ENCODE measurements at places on chromosomes 13 and 19. TPM values are rescaled to one million over a fixed set of nuclear protein-coding genes. Genes with fewer than 3 reads are reported as not detected.

GRCh38 chr13:62908321-62908720 is 1492.7 kb upstream of the PCDH20 start:
- DNase-seq: no peak

DNA sequence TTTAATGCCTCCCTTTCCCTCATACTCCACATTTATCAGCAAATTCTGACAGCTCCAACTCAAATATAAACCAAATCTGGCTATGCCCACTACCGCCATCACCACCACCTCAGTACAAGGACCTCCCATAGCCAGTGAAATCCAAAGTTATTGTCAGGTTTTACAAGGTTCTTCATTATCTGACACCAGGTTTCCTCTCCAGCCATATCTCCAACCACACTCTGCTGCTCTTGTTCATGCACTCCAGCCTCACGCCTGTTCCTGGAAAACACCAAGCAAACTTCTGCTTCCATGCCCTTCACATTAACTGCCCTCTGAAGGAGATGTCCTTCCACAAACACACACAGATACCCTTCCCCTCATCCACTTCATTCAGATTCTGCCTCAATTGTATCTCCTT is 102.2 kb upstream of the MIR17HG start:
- DNase-seq: no peak

GRCh38 chr13:23025864-23026608 is 154.7 kb upstream of the SGCG start:
- no peak for DNase-seq

DNA sequence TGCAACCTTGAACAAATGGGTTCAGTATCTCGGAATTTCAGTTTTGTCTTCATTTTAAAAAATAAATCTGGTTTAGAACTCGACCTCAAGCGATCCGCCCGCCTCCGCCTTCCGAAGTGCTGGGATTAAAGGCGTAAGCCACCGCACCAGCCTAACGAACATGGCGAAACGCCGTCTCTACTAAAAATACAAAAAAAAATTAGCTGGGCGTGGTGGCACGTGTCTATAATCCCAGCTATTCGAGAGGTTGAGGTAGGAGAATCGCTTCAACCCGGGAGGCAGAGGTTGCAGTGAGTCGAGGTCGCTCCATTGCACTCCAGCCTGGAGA is 571 bp downstream of the ZNF302 start:
- DNase-seq: no peak

The CCDC194 gene
- 0.45 TPM for polyA plus RNA-seq

- DNase-seq: no peak
These were observed 30.0 kb upstream of the ATP12A start for GRCh38 chr13:24650161-24650560.

The CSNK1A1L gene
- polyA plus RNA-seq: 9.2 TPM

The ACP7 gene
- not detected for polyA plus RNA-seq

- DNase-seq: no peak
These were observed 40.8 kb upstream of the TPP2 start for GRCh38 chr13:102555914-102556553.

- no peak for DNase-seq
These were observed 11.3 kb upstream of the BTBD2 start for GRCh38 chr19:2026770-2027169.

- DNase-seq: no peak
These were observed 278.3 kb downstream of the UQCRFS1 start for GRCh38 chr19:28934631-28935030.

DNA sequence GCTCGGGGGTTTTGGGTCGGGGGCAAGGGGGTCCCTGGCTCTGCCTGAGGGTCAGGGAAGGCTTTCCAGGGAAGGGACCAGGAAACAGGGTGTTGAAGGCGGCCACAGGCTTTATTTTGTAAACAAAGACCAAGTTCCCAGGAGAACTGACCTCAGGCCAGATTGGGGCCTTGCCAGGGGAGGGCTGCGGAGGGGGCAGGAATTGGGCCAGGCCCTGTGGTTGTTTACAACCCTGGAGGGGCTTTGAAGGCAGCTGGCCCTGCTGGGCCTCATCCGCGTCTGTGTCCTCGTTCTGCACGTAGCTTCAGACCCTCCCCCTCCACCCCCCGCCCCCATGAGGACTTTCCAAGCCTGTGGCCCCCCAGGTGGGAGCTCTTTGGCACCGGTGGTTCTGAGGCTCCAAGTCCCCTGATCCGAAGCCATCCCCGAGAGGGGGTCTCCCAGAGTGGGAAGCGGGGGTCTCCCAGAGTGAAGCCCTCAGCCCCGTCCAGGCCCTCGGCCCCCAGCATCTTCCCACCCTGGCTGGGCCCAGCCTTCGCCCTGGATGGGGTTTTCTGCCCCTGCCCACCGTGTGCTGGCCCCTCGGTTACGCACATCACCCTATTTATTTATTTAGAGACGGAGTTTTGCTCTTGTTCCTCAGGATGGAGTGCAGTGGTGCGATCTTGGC is 13.5 kb upstream of the BSG start:
- DNase-seq: no peak

GRCh38 chr19:13812544-13812943 is 17.3 kb downstream of the ZSWIM4 start:
- no peak for DNase-seq

The EHD2 gene
- polyA plus RNA-seq: 37.0 TPM

The CALR3 gene
- polyA plus RNA-seq: 102 TPM

The TSHZ3 gene
- polyA plus RNA-seq: 6.8 TPM

GRCh38 chr19:58401840-58402421 is 6.5 kb downstream of the RNF225 start:
- no peak for DNase-seq

The ANGPTL8 gene
- not detected for polyA plus RNA-seq

DNA sequence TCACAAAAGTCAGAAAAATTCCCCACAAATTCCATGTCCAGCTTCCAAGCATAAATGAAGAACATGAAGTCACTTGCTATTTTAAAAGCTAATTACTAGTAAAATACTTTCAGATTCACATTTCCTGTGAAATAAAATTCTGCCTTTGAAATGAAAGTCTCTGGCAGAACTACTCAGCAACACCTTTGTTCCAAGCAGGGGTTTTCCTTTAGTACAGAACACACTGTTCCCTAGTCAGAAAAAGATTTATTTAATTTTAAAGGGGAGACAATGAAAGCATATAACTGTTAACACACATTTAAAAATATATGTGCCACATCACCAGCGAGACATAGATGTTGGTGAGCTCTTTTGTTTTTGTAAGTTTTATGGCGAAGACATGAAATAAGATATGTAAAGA is 26.4 kb upstream of the RAP2A start:
- DNase-seq: no peak

DNA sequence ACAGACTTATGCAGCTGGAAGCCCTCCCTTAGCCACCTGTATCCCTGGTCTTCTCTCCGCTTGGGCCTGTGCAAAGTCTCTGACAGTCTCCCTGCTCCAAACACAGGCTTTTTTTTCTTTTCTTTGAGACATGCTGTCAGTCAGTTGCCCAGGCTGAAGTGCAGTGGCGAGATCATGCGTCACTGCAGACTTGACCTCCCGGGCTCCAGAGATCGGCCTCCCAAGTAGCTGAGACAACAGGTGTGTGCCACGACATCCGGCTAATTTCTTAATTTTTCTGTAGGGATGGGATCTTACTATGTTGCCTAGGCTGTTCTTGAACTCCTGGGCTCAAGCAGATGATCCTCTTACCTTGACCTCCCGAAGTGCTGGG is 1.6 kb downstream of the MZF1 start:
- no peak for DNase-seq

The ATXN8OS gene
- not detected for polyA plus RNA-seq

GRCh38 chr19:4694211-4694987 is 24.3 kb upstream of the MYDGF start:
- DNase-seq: no peak

- DNase-seq: no peak
These were observed 417.2 kb downstream of the COG6 start for GRCh38 chr13:40072663-40073120.

- DNase-seq: no peak
These were observed 63.4 kb upstream of the C1QTNF9B start for GRCh38 chr13:23960566-23961156.

The SIGLEC8 gene
- polyA plus RNA-seq: 0.61 TPM

GRCh38 chr13:31214435-31214834 is 14.7 kb downstream of the B3GLCT start:
- DNase-seq: no peak

GRCh38 chr13:60165391-60166099 is 1.8 kb upstream of the DIAPH3 start:
- DNase-seq: no peak

DNA sequence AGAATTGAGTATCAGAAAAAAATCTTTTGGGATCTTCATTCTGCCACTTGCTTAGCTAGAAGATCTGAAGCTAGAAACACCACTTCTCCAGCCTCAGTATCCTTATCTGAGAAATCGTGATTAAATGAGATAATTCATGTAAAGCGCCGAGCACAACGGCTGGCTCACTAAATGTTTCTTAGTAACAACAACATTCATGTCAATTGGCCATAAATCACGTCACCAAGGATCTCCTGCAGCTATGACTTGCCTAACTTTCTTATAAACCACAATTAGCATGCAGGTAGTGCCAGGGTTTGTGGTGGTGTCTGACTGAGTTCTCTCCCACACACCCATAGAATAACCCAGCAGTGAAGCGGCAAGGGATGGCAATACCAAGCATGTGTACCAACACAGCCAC is 501.3 kb downstream of the EFNB2 start:
- DNase-seq: no peak

The KCNN4 gene
- polyA plus RNA-seq: 4.1 TPM

GRCh38 chr19:39223703-39224279 is 19.7 kb upstream of the SYCN start:
- DNase-seq: no peak
